ENCODE measurements at places on chromosomes 12 and 14.

- DNase-seq, result no peak
Observed at GRCh38 chr14:41824441-41824840, 217.8 kb downstream of the LRFN5 start.

DNA sequence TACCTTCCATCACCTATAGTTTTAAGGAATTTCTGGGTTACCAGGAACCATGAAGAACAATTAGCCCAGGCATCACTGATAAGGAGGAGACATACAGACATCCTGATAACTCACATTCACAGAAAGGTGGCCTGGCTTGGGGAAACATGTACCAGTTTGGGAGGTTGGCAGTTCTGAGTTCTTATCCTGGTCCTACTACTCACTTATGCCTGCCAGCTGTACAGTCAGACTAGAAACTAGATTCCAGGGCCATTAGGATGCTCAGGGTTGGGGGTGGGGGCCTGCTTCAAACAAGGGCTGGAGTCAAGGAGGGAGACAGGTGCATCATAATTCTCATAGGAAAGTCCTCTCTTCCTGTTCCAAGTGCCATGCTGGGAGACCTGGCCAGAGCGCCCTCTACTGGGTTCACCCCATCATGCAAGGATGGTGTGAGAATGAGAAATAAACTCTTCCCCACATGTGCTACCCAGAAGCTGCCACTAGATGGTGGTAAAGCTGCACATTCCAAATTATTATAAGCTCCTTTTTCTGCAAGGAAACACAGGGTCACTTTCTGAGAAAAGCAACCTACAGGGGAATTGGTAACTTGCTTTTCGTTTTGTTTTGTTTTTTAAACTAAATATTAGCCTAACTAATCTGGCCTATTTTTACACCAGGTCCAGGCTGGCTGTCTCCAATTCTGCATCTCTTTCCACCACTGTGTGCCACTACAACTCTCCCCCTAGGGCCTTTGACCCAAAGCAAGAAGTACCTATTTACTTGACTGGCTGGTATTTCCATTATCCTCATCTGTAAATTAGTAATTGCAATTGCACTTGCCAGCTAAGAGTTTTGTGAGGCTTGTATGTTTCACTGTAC, 14.5 kb downstream of the OAS2 start:
- peak; percentile 77 for DNase-seq

GRCh38 chr14:106766145-106766544, 1239.8 kb downstream of the TMEM121 start:
- no peak for DNase-seq

DNA sequence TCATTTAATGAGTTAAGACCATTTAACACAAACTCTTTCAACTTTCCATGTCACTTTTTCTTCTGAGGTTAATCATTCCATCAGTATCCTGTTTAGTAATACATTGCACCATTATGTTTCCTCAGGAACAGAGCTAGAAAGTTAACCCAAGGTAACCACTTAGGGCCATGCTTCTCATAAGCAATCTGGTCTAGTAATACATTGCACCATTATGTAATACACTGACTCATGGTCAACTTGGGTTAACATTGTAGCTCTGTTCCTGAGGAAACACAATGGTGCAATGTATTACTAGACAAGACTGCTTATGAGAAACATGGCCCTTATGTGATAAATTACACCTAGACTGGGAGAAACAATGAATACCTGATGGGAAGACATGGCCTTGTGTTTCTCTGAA, 21.7 kb downstream of the ERH start:
- no peak for DNase-seq

- DNase-seq, result peak; percentile 11
Observed at GRCh38 chr12:30965613-30965985, 39.1 kb downstream of the TSPAN11 start.

DNA sequence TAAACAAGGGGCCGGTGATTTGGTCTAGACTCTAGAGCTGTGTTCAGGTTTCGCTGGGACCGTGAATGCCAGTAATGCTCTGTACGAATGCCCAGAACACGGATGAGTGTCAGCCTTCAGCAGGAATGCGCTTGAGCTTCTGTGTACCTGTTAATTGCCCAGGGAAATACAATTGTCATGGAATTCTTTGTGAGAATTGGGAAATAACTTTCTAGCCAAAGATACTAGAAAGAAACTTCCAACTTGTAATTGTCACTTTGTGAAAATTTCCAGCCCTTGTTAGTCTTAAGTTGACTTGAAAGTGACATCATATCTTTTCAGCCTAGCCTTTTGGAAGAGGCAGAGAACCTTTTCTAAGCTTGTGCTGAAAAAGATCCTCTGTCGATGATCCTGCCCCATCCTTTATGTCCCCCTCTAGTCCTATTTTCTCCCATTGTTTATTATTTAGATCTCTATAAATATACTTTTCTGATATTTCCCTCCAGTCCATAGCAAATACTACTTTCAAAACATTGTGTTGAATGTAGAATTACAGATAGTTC, 2.7 kb downstream of the CHST11 start:
- no peak for DNase-seq

DNA sequence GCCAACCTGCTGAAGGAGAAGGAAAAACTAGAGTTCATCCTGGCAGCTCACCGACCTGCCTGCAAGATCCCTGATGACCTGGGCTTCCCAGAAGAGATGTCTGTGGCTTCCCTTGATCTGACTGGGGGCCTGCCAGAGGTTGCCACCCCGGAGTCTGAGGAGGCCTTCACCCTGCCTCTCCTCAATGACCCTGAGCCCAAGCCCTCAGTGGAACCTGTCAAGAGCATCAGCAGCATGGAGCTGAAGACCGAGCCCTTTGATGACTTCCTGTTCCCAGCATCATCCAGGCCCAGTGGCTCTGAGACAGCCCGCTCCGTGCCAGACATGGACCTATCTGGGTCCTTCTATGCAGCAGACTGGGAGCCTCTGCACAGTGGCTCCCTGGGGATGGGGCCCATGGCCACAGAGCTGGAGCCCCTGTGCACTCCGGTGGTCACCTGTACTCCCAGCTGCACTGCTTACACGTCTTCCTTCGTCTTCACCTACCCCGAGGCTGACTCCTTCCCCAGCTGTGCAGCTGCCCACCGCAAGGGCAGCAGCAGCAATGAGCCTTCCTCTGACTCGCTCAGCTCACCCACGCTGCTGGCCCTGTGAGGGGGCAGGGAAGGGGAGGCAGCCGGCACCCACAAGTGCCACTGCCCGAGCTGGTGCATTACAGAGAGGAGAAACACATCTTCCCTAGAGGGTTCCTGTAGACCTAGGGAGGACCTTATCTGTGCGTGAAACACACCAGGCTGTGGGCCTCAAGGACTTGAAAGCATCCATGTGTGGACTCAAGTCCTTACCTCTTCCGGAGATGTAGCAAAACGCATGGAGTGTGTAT, 2.4 kb downstream of the FOS start:
- DNase-seq, result no peak

- DNase-seq, result no peak
Observed at GRCh38 chr14:26594148-26594547, 3.7 kb downstream of the NOVA1 start.

- DNase-seq, result no peak
Observed at GRCh38 chr14:95023115-95023514, 134.2 kb downstream of the DICER1 start.

GRCh38 chr14:36916668-36917067, 255.0 kb downstream of the PAX9 start:
- DNase-seq, result no peak

DNA sequence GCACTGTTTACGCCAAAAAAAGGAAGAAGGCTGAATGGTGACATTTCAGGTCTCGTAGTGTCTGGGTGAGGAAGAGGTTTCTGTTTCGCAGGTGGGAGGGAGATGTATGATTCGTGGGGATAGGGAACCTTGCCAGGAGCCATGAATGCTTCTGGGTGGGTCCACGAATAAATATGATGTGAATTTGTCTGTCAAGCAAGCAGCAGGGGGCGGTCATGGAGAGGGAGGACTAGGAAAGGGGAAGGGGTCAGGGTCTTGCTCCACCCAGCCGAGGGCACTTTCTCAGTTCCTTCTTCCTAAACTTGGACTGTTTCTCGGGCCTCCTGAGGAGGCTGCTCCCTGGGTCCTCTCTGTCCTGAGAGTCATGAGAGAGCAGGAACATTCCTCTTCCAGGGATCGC, 72.5 kb downstream of the LGMN start:
- DNase-seq, result no peak

DNA sequence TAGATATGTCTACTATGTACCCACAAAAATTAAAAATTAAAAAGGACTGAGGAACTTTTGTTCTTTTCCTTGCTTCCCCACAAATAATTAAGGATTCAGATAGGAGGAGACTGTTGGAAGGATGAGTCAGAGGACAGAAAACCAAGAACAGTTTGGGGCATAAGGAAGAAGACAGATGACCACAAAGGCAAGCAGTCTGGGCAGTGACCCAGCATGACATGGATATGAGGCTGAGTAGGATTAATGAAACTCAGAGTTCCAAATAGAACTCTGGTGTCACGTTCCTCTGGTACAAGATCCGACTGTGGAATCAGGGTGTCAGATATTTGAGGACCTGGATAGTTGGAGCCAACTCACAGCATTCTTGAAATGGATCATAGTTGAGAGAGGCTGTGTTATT, 89.3 kb upstream of the SLC38A4 start:
- no peak for DNase-seq

DNA sequence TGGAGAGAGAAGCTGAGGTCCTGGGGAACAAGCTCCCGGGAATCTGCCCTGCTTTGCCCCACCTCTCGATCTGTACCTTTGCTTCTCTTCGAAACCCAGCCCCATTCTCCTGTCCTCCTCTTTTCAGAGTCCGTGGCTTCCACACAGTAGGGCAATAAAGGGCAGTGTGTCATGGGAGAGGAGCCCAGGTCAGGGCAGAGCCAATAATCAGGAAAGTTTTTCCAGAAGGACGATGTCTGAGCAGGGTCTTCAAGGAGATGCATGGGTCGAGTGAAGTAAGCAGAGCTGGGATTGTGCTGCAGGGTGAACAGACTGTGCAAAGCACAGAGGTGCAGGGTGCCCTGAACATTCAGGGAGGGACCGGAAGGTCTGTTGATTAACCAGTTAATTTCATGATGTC, 22.1 kb upstream of the SERPINA4 start:
- DNase-seq, result no peak

- no peak for DNase-seq
Observed at GRCh38 chr12:6294156-6295093, 16.1 kb upstream of the PLEKHG6 start.

- DNase-seq, result peak; percentile 88
Observed at GRCh38 chr14:21557084-21557901, 22.6 kb downstream of the OR10G3 start.

- DNase-seq, result no peak
Observed at GRCh38 chr14:56945291-56945690, 135.0 kb upstream of the OTX2 start.

DNA sequence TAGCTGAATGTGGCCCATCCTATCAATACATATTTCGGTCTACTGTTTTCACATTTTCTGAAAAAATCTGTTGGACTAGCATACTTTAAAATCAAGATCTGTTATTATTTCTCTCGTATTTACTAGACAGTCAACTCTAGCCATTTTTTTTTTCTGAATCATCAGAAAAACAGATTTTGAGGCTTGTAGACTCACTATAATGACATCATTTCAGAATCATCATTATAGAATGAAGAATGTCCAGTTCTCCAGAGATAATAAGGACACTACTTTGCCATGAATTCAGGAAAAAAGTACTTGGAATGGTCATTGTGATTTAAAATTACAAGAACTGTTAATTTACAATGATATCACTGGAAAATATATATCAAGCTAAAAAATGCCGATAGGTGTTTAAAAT, 589.8 kb downstream of the KCNH5 start:
- DNase-seq, result no peak

DNA sequence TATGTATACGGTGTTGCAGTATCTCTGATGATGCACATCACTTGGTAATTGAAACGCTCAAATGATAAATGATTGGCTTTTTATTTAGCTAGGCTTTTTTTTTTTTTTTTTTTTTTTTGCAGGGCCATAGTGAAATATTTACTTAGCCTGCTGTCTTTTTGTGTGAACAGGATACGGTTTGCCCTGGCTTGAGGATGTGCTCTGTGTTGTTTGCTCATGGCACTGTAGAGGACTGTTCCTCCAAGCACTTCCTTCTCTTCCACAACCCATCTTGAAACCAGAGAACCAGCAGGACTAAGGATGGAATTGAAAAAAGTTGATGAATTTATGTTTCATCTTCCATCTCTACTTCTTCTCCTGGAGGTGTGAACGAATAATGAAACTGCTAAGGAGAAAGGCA, 15.5 kb upstream of the SSPN start:
- no peak for DNase-seq
